CD4-positive, alpha-beta memory T cell (primary cell): ENCODE measurements at places on chromosomes 6 and 20. TPM values are rescaled to one million over a fixed set of nuclear protein-coding genes. Genes with fewer than 3 reads are reported as not detected.

Gene SPATS1
- total RNA-seq: not detected

Gene NUP43
- total RNA-seq: 58.3 TPM

Gene SULF2
- total RNA-seq: 1.3 TPM

Gene TCEA2
- 45.9 TPM for total RNA-seq

Gene PSORS1C2
- total RNA-seq: not detected

Gene ROS1
- total RNA-seq: not detected

Gene ULBP1
- total RNA-seq: not detected

Gene CLVS2
- total RNA-seq: not detected

Gene EYA2
- total RNA-seq: not detected

Gene KCNS1
- 0.09 TPM for total RNA-seq

Gene NKX2-2
- not detected for total RNA-seq

Gene ANKRD66
- not detected for total RNA-seq

Gene HLA-DQA1
- total RNA-seq: 5.8 TPM

Gene SEL1L2
- not detected for total RNA-seq

Gene ZNF334
- total RNA-seq: not detected

Gene CASS4
- total RNA-seq: 10.8 TPM

Gene MYLK4
- 0.38 TPM for total RNA-seq

Gene SPATA25
- total RNA-seq: 2.8 TPM

Gene ADISSP
- total RNA-seq: 17.3 TPM

Gene EDN1
- 0.28 TPM for total RNA-seq

Gene AKIRIN2
- 69.8 TPM for total RNA-seq

Gene RAD21L1
- total RNA-seq: not detected

Gene SEMG1
- total RNA-seq: not detected

Gene TCF15
- not detected for total RNA-seq

Gene SLX4IP
- total RNA-seq: 6.3 TPM
